ENCODE measurements at places on chromosomes 3 and 15. TPM values are rescaled to one million over a fixed set of nuclear protein-coding genes. Genes with fewer than 3 reads are reported as not detected.

The SLC22A13 gene
- 1.6 TPM for polyA plus RNA-seq

- no peak for DNase-seq
Measured at GRCh38 chr3:189143321-189143720, 28.4 kb upstream of the TPRG1 start.

The MEF2A gene
- 64.7 TPM for polyA plus RNA-seq

The WNT5A gene
- 35.5 TPM for polyA plus RNA-seq

- no peak for DNase-seq
Measured at GRCh38 chr15:39183164-39183881, 397.6 kb upstream of the THBS1 start.

The LINGO1 gene
- polyA plus RNA-seq = 15.8 TPM

DNA sequence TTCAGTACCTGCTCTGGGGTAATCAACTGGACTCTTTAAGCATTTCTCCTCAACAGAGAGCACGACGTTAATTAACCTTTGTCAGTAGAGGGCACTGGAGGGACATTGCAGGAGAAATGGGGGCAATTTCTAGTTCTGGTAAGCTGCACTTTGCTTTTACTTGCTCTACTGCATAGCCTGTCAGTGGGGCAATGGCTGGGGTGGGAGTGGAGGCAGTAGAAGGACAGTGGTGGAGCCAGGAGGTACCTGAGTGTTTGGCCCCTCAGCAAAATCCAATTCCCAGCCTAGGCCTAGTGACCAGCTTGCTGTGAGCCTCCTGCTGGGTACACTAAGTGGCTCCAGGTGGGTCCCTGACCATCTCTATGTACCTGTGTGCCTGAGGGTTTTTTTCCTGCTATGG lies 18.3 kb upstream of the MED12L start:
- DNase-seq = no peak

DNA sequence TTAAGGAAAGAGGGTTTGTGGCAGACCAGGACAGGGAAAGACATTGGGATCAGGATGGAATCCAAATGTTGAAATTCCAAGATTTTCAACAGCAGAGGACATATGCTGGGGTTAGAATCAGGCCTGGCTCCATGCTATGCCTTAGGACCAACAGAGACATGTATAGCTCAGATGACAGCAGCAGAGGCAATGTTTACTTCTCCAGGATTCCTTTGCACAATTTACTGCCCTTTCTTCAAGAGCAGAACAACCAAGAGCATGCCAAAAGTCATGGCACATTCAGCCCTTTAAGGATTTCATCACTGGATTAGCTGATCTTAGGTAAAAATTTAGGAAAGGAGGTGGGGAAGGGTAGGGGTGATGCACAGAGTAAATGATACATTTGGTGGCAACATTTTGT lies 69.6 kb upstream of the GSK3B start:
- DNase-seq = no peak

GRCh38 chr15:84878504-84878903 lies 6.0 kb upstream of the SLC28A1 start:
- DNase-seq = no peak

The COL8A1 gene
- 4.5 TPM for polyA plus RNA-seq

DNA sequence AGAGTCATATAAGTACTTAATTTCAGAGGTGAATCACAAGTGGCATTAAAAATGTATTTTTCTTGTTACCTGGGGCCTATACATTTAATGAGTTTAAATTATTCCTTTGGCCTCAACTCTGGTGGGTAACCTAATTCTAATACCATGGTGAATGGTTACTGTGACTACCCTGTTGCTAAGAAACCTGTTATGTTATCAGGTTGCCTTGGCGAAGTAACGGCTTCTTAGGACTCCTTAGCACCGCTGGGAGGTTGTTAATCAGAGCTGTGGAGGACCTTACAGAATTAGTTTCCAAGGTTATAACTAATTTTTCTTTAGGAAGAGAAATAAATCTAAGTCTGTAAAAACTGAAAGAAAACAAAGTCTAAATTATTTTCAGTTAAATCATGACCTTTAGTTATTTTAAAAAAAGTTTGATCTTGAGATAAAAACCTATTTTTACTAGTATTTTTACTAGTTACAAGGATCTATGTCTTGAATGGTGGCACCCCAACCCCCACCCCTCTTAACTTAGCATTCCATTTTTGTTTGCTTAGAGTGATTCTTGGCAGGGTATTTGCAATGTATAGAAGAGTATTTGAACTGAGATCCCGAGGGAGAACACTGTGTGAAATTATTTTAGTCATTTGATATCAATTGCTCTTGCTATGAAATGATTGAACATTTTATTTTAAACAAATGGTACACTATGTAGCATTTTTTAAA lies 155.5 kb downstream of the FNDC3B start:
- DNase-seq = no peak

- DNase-seq = no peak
Measured at GRCh38 chr3:196220587-196220986, 4.3 kb downstream of the SLC51A start.

The ENTPD3 gene
- 1.7 TPM for polyA plus RNA-seq

The TNFSF10 gene
- polyA plus RNA-seq = 49.7 TPM

Measured in right renal pelvis (tissue), 4 donors.